Karpas-422 (cell line): ENCODE measurements at places on chromosomes 12 and 14.
A peak's percentile ranks its signal among the peaks of the same experiment; 100 is the strongest.

- DNase-seq: no peak
Measured at GRCh38 chr14:66293533-66294105, 192.6 kb upstream of the CCDC196 start.

DNA sequence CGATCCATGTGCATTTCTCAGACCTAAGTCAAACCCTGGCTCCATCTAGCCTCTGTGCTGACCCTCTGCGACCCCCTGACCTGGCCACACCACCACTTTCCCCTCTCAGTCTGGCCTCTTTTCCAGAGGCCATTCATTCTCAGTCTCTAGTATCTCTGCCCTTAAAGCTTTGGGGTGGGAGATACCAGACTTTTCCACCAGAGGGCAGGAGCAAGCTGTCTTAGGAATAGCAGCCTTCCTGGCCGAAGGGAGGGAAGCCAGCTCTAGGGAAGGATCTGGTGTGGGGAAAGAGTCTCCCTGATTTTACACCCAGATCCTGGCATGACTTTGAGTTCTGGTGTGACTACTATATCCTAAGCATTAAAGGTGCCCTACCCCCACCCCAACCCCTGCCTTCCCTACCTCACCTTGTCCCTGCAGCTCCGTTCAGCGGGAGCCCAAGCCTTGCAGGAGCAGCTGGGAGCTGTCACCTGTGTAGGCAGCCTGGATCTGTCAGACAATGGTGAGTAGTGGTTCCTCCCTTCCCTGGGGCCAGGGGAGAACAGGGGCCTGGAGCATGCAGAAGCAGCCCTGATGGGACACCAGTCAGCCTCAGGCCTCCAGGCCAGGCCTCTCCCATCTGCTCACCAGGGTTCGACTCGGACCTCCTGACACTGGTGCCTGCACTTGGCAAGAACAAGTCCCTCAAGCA is 6.6 kb downstream of the CARMIL3 start:
- DNase-seq: peak; percentile 87

DNA sequence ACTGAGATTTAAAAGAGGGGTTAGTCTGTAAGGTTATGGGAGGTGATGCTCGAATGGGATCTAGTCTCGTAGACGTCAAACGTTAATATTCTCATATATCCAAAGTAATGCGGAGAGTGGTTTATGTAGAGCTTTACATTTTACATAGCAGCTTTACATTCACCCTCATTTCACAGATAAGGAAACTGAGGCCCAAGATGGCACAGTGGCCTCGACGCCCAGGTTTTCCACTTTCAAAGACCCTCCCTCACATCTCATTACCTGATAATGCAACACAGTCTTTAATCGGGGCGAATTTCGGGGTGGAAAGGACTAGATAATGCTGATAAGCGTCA is 450 bp upstream of the TDG start:
- peak; percentile 55 for DNase-seq

- DNase-seq: peak; percentile 86
Measured at GRCh38 chr12:659090-659683, 4.1 kb downstream of the NINJ2 start.

GRCh38 chr12:53618275-53618674 is 7.9 kb downstream of the ATF7 start:
- DNase-seq: peak; percentile 95

GRCh38 chr12:67484791-67485480 is 163.6 kb upstream of the DYRK2 start:
- no peak for DNase-seq

GRCh38 chr14:58703161-58703506 is 65.4 kb downstream of the DACT1 start:
- no peak for DNase-seq

- DNase-seq: no peak
Measured at GRCh38 chr14:70771781-70772212, 37.5 kb downstream of the MAP3K9 start.

DNA sequence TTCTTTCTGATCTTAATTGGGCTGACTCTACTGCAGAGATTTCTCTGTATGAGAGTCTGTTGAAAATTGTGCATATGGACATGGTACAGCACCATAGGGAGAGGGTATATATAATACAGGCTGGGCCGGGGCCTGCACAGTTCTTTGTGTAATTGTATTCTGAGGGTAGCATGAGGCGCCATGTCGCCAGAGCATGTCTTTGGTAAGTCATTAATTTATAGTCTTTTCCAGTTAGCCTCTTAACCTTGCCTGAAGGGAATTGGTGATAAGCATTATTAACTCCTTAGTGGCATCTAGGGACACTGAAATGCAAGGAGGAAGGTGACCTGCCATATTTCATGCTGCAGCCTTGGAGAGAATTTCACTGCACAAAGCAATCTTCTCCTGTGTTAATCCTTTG is 569.9 kb downstream of the TMTC2 start:
- DNase-seq: no peak

- DNase-seq: peak; percentile 38
Measured at GRCh38 chr12:122090759-122091515, 12.4 kb downstream of the MLXIP start.

DNA sequence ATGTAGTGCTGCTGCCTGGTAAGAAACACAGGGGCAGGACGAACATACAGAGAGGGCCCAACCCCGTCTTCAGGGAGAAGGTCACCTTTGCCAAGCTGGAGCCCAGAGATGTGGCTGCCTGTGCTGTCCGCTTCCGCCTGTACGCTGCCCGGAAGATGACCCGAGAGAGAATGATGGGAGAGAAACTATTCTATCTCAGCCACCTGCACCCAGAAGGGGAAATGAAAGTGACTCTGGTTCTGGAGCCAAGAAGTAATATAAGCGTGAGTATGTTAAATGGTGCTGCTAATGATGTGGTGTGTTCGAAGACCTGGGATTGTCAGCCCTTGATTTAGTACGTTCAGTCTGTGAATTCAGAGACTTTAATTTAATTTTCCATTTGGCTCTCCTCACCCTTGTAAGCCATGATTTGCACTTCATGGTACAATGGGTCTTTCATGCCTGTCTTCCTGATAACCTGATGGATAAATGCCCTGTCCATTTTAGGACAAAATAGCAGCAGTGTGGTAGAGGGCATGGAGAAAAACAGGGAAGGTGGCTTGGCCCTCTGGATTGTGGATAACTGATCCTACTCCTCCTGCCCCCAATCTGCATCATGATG is 318.9 kb downstream of the SNAPC1 start:
- DNase-seq: peak; percentile 98

GRCh38 chr14:95515080-95515489 is 1.4 kb downstream of the SYNE3 start:
- no peak for DNase-seq

DNA sequence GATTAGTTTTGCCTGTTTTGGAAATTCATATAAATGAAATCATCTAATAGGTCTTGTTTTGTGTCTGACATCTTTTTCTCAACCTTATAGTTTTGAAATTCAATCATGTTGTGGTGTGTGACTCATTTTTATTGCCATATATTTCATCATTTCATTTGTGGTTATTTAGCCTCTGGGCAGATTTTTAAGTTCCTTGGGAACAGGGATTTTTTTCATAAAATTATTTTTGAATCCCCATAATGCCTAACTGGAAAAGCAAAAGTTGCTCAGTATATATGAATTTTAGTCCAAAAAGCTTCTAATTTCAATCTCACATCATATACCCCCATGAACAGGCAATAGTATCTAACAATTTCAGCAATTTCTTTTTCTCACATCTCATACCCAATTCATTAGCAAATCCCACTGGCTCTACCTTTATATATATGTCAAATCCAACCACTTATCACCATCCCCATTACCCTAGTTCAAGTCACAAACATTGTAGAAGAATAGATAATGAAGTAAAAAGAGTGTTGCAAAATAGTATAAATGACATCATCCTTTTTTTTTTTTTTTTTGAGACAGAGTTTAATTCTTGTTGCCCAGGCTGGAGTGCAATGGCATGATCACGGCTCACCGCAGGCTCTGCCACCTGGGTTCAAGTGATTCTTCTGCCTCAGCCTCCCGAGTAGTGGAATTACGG is 2.6 kb upstream of the OR6J1 start:
- DNase-seq: no peak

DNA sequence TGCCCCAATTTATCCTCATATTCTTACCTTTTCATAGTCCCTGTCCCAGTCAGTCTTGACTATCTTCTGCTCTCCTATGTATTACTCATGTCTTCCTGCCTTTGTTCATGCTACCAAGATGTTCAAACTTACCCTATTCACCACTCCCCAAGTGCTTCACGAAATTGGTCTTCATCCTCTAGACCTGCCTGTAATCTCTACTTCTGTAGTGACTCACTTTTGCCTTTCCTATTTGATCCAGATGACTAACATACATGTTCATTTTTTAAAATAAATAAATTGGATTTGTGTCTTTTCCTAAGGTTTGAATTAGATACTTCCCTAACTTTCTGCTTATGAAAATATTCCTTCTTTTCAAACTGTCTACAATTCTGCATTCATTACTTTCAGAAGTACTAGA is 107.7 kb upstream of the PPM1H start:
- DNase-seq: no peak

- no peak for DNase-seq
Measured at GRCh38 chr14:105329411-105330150, 15.0 kb downstream of the PACS2 start.

DNA sequence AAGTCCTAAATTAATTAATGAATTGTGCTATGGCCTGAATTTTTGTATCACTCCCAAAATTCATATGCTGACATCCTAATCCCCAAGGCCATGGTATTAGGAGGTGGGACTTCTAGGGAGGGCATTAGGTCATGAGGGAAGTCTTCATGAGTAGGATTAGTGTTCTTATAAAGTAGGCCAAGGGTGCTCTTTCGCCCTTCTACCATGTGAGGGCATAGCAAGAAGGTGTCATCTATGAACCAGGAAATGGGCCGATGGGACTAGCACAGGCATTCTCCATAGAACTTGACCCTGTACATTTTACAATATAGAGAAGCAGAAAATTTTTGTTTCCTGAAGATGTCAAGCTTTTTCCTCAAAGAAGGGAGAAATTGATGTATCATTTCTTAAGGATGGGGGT is 12.5 kb downstream of the SYT10 start:
- peak; percentile 65 for DNase-seq

DNA sequence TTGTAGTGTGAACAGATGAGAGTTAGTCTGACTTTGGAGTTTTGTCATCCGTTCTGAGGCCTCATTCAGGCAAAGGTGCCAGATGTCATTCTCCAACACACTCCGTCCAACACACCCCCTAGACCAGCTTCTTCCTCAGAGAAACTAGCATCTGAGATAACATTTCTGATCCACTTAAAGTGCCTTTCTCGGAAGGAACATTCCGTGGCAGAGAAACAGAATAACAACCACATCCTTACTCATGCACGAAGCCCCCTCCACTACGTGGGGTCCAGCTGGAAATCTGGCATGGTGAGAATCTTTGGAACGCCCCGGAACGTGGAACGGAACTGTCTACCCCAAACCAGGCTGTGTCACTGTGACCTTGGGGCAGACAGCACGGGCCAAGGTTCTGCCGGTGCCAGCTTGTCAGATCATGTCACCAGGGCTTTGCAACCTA is 17.0 kb upstream of the BCL7A start:
- peak; percentile 87 for DNase-seq

DNA sequence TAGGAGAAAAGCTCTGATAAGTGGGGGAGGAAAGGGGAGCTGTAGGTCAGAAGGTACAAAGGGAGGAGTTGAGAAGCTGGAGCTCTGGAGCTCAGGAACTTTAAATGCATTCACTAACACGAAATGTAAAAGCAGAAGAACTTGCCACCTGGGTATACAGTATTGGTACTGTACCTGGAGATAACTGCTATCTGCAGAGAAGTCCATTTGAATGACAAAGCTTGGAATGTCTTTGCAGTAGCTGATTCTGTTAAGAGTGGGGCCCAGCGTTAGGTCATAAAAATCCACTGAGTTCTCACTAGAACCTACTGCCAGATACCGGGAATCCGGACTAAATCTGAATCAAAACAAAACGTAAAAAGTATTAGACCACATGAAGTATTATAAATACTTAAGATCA is 55.6 kb downstream of the ZC3H14 start:
- DNase-seq: no peak

DNA sequence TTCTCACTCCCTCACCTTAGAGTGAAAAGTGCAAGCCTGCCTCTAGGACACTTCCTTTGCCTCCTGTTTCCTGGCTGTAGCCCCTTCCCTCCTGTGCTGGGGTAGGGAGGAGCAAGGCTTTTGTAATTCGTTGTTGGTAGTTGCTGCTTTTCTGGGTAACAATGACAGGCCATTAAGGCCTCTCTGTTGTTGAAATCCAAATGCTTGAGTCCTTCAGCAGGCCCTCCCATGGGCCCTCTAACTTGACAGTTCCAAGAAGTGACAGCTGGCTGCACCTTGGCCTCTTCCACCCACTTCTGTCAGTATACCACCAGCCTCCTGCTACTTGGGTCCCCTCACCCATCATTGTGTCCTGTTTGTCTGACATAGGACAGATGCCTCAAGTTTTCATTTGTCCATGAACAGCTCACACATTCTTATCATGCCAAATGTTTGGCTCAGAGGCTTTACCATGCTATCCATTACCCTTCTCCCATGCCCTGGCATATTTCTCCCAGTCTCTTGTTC is 103.7 kb upstream of the PDE3A start:
- no peak for DNase-seq

GRCh38 chr12:59179231-59179630 is 258.9 kb upstream of the LRIG3 start:
- no peak for DNase-seq

DNA sequence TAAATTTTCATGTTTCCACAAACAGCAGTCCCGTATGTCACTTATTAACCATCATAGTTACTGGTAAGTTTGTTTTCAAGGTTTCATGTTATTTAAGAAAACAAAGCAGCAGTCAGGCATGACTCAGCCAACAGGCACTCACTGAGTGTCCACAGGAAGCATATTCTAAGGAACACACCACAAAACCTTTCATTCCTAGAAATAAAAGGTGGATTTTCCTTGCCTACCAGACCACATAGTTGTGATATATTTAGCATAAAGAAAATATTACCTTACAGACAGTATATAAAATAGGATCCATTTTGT is 143.3 kb upstream of the AVPR1A start:
- no peak for DNase-seq

DNA sequence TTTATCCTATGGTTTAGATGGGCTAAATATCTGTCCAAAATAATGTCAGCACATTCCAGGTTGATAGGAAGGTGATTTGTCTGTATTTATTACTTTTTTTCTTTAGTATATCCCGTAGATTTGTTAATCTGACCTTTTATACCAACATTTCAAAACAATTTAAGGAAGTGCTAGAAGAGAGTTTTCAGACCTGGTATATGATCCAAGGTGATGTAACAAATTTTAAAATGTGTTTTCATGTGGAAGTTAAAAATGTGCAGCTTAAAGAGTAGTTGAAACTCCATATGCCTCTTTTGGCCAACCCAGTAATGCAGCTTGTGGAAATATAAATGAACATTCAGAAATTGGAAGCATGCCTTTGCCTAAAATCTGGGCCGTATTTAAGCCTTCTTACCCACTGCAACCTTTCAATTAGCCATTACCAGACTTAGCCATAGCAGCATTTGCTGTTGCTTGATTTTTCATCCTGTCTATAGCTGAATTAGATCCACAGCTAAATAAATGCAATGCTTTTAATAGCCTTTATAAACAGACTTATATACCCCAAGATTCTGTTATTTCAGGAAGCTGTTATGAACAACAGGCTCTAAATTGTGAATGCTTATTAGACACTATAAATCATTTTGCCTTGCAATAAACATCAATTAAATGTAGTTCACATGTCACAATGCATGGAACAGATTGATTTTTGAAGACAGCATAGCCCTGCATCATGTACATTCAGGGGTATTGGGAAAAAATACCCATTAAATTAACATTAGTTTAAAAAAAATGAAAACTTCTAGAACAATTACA is 271.2 kb downstream of the PDZRN4 start:
- no peak for DNase-seq

GRCh38 chr12:120076651-120077050 is 39.9 kb downstream of the RAB35 start:
- no peak for DNase-seq

- DNase-seq: peak; percentile 76
Measured at GRCh38 chr12:12985817-12986408, 14.2 kb downstream of the HEBP1 start.
